Activated T-cell treated with anti-CD3 and anti-CD28 coated beads, Interleukin-2, amount 50 U/mL, for 4 hours (primary cell): ENCODE measurements at places on chromosomes 13 and 19. TPM values are rescaled to one million over a fixed set of nuclear protein-coding genes. Genes with fewer than 3 reads are reported as not detected.

Gene TJP3
- 0.61 TPM for total RNA-seq

Gene ZNF146
- total RNA-seq, result 98.7 TPM

DNA sequence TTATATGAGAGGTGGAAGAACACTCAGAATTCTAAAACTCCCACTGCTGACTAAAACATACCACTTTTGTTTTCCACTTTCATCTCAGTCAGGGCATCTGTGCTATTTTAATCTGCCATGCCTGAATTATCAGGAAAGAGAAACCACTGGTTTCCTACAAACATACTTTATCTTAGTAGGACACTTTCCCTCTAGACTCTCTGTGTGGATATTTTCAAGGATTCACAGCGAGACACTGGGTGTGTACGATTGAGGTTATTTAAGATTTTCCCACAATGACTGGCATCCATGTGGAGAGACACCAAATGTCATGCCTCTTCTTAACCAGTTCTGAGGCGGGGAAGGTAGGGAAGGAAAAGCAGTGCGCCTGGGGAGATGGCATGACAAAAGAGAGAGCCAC lies 212.2 kb downstream of the ENOX1 start:
- DNase-seq, result no peak

DNA sequence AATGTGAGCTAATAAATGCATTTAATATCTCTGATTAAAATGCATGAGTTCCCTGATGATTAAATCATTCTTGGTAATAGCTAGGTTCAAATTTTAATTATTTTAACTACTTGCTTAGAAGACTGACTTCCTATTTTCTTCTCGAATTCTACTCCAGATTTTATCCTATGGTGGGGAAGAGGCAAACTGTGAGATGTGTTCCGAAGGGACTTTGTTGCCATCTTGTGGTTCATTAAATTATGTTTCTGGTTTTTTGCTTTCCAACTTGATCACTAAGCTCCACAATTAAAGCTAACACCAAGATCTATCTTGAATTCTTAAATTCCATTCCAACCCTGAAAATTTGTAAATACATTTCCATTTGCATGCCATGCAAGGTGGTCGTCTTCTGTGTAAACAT lies 538.4 kb upstream of the PCDH20 start:
- no peak for DNase-seq

GRCh38 chr19:15885919-15886318 lies 12.0 kb downstream of the CYP4F2 start:
- DNase-seq, result no peak
